Activated naive CD8-positive, alpha-beta T cell treated with anti-CD3 and anti-CD28 coated beads, Interleukin-2, amount 50 U/mL, for 24 hours (primary cell): ENCODE measurements at places on chromosomes 2 and 18.

DNA sequence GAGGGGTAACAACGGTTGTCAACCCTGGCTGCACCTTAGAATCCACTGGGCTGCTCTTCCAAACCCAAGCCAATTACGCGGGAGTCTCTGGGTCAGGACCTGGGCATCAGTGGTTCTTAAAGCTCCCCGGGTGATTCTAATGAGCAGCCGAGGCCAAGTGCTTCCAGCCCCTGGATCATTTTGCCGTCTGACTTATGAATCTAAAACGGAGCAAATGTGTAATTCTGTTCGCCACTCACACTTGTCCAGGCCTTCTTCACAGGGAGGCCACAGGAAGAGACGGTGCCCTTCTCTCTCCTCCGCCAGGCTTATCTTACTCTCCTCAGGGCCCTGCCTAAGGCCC, 78.5 kb downstream of the MCFD2 start:
- DNase-seq, result no peak

DNA sequence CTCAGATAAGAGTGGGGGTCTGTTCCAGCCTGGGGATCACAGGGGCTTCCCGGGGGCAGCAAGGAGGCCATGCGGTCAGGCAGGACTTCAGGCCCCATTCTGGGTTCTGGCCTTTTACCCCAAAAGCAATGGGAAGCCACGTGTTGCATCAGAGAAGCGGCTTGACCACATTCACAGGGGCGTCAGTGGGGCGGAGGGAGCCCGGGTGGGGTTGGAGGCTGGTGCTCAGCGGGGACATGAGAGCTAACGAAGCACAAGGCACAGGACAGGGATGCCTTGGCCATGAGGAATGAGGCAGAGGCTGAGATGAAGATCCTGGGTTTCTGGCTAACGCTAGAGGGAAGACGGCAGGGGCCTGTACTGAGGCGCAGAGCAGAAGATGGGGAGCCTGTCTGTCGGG, 6.1 kb downstream of the HJURP start:
- no peak for DNase-seq

GRCh38 chr2:101770726-101771125, 73.2 kb downstream of the MAP4K4 start:
- DNase-seq, result no peak

GRCh38 chr2:112065966-112066365, 10.9 kb downstream of the TMEM87B start:
- DNase-seq, result no peak

GRCh38 chr2:230262246-230262645, 36.7 kb downstream of the SP140 start:
- DNase-seq, result no peak

GRCh38 chr18:27461957-27462356, 276.8 kb upstream of the CHST9 start:
- no peak for DNase-seq

DNA sequence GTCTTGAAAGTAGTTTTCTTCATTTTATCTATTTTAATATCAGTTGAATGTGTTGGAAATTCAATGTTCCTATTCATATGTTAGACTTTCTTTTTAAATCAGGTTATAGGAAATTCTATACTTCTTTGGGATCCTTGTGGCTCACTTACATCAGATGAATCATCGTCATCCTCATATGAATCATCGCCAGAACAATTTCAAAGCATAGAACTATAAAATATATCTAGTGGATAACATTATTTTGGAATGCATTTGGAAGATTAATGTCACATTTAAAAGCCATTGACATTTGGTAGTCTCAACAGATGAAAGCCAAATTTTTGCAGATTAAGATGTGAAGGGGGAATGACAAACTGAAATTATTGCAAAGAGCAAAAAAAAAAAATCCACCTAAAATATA, 94.1 kb downstream of the FAM161A start:
- no peak for DNase-seq

GRCh38 chr18:21684731-21685130, 19.8 kb downstream of the ABHD3 start:
- no peak for DNase-seq

- no peak for DNase-seq
Measured at GRCh38 chr2:114642166-114642770, 199.8 kb downstream of the DPP10 start.

DNA sequence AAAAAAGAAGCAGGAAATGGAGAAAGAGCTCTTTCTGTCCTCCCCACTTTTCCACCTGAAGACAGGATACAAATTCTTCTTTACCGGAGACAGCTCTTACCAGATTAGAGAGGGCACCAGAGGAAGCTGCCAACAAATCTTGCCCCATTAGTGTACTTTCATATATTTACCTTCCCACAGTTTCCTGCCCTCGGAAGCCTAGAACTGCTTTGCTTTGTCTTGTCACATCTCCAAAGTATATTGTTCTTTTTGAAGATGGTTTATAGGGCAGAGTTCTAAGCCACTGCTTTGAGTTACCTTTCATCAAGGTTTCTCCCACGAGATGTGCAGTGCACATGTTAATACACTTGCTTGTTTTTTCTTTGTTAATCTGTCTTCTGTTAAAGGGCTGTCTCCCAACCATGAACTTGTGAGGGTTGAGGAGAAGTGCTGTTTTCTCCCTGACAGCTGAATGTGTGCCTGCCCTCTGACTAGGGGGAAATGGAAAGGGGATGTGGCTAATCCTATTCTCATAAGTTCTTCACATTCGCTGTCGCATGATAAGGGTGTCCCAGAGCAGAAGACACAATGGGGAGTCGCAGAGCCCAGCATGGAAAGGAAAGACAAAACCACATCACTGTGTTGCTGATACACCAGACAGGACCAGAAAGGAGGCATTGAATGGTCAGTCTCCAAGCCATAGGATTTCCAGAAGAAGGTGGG, 24.2 kb downstream of the CENPA start:
- no peak for DNase-seq

- DNase-seq, result no peak
Measured at GRCh38 chr2:34241905-34242762, 643.0 kb upstream of the FAM98A start.

GRCh38 chr2:149076863-149077412, 38.4 kb downstream of the LYPD6B start:
- no peak for DNase-seq

DNA sequence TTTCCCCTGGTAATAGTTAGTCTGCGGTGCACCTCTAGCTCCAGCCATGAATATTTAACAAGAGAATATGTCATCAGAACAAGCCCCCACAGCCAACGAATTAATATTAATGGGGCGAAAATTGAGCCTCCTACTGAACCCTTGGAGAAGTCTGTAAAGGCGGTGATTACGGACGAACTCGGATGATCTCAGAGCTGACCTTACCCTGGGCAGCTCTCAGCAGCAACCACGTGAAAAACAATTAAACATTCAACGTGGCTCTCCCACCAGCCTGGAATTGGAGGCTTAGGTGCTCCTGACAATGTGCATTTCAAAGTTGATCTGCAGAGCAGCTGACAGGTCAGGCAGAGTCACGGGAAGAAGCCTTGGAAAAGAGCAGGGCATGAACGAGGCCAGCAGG, 407.6 kb upstream of the MYT1L start:
- no peak for DNase-seq

DNA sequence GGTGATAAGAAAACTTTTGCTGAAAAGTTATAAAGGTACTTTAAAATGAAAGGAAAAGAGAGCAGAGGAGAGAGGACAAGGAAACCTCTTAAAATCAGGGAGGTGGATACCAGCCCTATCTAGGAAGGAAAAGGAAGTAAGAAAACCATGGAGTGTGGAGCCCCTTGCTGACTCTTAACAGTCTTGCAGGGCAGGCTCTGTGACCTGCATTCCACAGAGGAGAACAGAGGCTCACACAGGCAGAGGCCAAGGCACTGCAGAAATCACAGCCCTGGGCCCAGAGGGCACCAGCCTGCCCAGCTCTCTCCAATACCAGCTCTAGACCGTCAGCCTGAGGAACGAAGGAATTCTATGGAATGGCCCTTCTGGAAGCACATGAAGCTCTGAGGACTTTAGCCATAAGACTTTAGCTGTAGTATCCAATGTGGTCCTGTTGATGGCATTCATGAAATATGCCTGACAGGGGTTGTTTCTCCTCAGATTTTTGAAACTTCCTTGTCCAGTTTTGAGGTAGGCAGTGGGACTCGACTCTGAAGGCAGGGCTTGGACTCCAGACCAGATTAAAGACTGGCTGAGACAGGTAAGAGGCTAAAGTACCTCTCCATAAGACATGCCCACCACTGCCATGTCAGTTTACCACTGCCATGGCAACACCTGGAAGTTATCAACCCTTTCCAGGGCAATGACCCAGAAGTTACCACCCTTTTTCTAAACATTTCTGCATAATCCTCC, 216.3 kb downstream of the ANAPC1 start:
- no peak for DNase-seq

GRCh38 chr2:96528006-96528699, 8.4 kb upstream of the ARID5A start:
- DNase-seq, result peak; percentile 70

DNA sequence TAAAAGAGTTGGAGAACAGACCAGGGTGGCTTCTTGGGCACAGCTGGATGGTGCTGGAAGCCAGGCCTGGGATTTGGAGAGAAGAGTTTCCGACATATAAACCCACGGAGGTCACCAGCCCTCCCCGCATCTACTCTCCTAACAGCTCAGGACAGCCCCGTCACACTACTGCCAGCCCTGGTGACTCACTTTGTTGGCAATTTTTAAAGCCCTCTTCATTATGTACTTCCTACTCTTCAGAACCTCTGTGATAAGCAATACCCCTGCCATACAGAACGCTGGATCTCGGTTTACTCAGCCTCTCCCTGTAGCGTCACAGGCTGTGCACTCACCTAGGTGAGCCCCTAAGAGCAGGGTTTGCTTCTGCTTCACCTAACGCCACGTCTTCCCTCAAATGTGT, 48.1 kb downstream of the ID2 start:
- no peak for DNase-seq

GRCh38 chr2:176643646-176644045, 374.4 kb downstream of the MTX2 start:
- DNase-seq, result no peak

GRCh38 chr2:215899141-215900074, 113.9 kb downstream of the MREG start:
- DNase-seq, result no peak

DNA sequence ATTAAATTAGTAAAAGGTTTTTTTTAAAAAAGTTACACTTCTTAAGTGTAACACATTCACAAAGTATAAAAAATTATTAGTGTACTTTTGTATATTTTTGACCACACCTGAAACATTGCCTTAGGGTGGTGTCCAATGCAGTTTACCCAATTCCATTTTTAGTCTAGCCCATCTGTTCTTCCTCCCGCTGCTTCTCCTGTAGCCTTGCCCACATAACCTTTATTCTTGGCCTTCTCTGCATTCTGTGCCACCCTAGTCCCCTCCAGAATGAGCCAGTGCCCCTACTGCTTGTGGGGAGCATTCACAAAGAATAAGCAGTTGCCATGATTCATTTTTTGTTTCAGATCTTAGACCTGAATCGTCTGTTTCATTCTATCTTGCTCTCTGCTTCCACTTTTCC, 78.4 kb upstream of the MYT1L start:
- DNase-seq, result no peak

GRCh38 chr2:219497495-219498279, 1.0 kb upstream of the GMPPA start:
- DNase-seq, result peak; percentile 48

- DNase-seq, result no peak
Measured at GRCh38 chr18:63773551-63773950, 1.7 kb upstream of the SERPINB7 start.

DNA sequence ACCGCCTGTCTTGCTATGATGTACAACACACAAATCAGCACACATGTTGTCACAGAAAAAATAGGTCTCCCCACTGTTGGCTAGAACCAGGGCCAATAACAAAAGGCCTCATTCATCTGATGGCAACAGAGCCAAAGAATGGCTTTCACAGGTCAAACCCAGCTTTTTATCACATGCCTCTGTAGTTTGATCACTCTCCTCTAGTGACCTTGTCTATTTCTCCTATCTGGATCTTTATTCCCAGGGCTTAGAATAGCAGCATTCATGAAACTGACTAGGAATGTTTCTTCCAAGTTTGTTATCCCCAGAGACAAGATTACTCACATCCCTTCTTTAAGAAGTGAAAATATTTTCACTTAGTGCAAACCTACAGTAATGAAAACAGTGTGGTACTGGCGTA, 285.8 kb upstream of the GYPC start:
- no peak for DNase-seq
